ENCODE measurements at places on chromosomes 11 and 22. TPM values are rescaled to one million over a fixed set of nuclear protein-coding genes. Genes with fewer than 3 reads are reported as not detected.

Gene MRGPRE
- total RNA-seq: not detected

Gene CCDC73
- not detected for total RNA-seq

Gene GP1BB
- total RNA-seq: 28.6 TPM

Gene ATG16L2
- 17.1 TPM for total RNA-seq

Gene OR52N4
- total RNA-seq: not detected

Gene RASGRP2
- total RNA-seq: 11.2 TPM

Gene DGAT2
- not detected for total RNA-seq

Gene OR6A2
- not detected for total RNA-seq

Gene KRTAP5-7
- not detected for total RNA-seq

Gene PIK3C2A
- 73.0 TPM for total RNA-seq

Gene EMID1
- total RNA-seq: 0.42 TPM

Measured in osteocyte (in vitro differentiated cells).